ENCODE measurements at places on chromosomes 13 and 19.
A peak's percentile ranks its signal among the peaks of the same experiment; 100 is the strongest.

- DNase-seq: no peak
These were observed 172.8 kb downstream of the EFNB2 start for GRCh38 chr13:106362707-106363106.

- DNase-seq: no peak
These were observed 216.5 kb downstream of the RFC3 start for GRCh38 chr13:34034411-34034810.

DNA sequence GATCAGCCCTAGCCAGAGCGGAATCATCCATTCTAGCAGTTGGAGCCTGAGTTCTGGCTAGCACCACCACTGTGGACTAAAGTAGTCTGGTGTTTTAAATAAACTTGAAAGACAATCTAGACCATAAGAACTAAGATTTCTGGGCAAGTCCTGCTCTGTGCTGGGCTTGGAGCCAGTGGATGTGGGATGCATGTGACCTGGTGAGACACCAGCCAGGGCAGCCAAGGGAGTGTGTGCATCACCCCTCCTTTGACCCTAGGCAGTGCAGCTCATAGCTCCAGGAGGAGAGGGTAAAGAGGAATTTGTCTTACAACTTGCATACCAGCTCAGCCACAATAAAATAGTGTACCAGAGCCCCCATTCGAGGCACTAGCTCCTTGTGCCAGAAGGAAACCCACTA, 21.0 kb downstream of the ITGBL1 start:
- no peak for DNase-seq

GRCh38 chr13:46354156-46355087, 32.6 kb downstream of the RUBCNL start:
- DNase-seq: no peak

- no peak for DNase-seq
These were observed 42.6 kb upstream of the AMER2 start for GRCh38 chr13:25214491-25215252.

- peak; percentile 39 for DNase-seq
These were observed 2.9 kb downstream of the KLF2 start for GRCh38 chr19:16327501-16327900.

DNA sequence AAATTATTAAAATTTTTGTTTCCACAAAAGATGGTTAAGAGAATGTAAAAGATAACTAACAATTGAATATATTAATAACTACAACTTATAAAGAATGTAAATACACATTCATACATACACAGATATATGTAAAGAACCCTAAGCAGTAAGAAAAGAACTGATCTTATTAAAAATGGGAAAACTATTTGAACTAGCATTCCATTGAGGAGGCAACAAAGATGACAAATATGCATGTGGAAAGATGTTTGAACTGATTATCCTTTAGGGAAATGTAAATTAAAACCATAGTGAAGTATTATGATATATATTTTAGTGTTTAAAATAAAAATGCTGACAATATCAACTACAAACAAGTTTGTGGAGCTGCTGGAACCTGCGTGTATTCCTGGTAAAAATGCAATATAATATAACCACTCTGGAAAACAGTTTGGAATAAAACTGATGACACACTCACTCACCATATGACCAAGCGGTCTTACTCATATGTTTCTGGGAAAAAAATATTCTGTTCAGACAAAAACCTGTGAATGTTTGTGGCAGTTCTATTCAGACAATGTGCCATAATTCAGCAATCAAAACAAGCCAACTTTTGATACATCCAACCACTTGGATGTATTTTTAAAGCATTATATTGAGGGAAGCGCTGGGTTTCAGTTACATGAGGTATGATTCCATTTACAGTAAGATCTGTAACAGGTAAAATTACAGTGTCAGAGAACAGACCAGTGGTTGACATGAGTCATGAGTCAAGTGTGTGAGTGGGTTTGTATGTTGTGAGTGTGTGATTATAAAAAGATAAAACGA, 694.4 kb upstream of the SLITRK5 start:
- DNase-seq: no peak

DNA sequence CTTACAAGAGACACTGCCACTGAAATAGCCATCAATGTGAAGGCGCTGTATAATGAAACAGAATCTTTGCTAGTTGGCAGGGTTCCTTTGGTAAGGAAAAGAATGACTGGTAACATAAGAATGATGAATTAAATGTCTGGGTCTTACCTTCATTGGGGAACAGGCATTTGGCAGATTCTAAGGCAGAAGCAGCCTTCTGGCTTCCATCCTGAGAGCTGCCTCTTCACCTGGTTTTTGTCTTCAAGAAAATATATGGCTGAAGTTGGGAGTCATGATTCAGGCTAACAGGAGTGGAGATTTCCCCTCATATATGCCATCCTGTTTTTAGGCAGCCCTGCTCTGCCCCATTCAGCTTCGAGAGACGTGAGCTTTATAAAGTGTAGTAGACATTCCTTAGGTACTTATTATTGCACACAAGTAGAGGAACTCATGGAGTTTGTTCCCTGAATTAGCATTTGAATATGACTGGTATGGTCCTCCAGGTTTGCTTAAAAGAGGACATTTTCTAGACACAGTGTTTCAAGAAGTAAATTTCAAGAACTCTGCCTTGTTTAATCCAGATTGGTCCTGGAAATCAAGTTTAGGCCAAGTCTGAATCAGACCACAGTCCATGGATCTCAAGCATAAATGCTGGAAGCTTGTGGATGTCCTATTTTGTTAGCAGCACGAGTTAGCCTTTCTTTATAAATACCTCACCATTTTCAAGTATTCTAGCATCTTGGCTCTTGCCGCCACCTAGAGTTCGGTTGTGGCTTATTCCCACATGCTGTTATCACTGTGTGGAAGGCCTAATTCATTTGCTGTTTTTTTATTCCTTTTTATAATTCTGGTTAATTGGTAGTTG, 56.2 kb upstream of the AKAP11 start:
- no peak for DNase-seq

DNA sequence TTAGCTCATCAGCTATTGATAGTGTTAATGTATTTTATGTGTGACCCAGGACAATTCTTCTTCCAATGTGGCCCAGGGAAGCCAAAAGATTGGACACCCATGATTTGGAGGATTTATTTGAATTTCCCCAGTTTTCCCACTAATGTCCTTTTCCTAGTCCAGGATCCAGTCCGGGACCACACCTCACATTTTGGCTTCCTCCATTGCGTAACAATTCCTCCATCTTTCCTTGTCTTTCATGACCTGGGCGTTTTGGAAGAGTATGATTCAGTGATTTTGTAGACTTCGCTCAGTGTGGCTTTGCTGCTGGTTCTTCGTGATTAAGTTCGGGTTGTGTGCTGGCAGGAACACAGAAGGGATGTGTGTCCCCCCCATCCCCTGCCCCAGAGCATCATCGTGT, 3.3 kb upstream of the ATP4A start:
- DNase-seq: no peak

DNA sequence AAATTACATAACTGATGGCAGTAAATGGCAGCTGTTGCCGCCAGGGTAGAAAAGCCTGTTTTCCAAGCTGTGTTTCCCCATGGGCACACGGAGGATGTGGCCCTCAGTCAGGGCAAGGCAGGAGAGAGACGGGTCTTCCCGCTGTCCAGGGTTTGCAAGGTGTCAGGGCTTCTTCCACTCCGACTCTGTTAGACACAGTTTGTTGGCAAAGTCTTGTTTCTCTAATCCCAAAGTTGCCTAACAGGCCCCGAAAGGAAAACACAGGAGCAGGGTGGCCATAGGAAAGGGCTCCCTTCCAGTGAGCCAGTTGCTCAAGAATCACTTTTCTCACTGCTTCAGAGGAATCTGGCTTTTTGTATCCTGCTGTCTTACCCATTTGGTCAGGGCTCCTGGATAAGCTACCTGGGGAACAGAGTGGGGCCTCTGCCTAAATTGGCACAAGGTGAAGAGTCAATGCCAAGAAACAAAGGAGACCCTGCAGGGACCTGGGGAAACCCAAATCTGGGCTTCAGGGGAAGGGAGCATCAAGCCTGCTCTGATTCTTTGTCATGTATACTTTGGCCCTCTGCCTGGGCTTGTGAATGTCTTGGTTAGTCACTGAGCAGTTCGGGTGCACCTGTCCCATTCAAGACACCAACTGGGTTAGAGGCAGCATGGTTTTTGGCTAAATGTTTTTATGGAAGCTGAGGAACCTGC, 29.0 kb upstream of the CXCL17 start:
- DNase-seq: peak; percentile 38

DNA sequence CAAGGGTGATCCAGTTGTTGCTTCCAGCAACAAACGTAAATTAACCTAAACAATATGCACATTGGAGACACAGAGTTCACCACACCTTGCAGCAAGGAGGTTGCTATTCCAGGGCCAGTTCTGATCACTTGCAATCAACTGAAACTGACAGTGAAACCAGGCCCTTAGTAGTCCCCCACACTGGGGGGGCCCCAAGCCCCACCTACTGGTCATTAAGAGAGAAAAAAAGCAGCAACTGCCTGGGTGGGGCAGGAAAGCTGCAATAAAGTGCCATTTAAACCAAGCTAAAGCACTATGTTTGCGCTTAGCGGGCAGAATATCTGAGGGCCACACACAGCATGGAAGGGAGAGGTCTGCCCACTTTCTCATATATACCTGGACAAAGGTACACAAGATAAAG, 51.5 kb downstream of the ATP7B start:
- peak; percentile 81 for DNase-seq

GRCh38 chr19:35045667-35046300, 4.3 kb downstream of the HPN start:
- no peak for DNase-seq

DNA sequence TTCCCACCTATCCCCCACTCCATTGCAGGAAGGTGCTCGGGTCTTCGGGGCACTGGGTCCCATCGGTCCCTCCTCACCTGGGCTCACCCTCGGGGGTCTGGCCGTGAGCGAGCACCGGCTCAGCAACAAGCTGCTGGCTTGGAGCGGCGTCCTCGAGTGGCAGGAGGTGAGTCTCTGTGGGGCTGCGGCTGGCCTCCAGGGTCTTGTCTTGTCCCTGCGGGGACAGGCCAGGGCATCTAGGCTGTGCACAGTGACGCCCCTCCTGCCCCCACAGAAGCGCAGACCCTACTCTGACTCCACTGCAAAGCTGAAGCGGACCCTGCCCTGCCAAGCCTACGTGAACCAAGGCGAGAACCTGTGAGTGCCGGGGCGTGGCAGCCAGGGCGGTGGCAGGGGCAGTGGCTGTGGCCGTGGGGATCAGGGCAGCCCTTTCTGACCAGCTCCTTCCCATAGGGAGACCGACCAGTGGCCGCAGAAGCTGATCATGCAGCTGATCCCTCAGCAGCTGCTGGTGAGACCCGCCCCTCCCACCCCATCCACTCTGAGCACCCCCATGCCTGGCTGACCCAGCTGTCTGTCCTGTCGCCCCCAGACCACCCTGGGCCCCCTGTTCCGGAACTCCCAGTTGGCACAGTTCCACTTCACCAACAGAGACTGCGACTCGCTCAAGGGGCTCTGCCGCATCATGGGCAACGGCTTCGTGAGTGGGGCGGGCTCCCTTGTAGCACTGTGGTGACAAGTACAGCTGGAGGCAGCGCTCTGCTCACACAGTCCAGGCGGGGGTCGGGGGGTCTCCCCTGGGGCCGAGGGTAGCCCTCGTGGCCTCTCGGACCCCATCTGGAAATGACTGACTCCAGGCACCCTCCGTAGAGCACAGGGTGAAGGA, 3.7 kb downstream of the PTOV1 start:
- DNase-seq: no peak

GRCh38 chr13:45243077-45243476, 42.2 kb upstream of the KCTD4 start:
- DNase-seq: peak; percentile 74
